ENCODE measurements at places on chromosomes 12 and 14.

DNA sequence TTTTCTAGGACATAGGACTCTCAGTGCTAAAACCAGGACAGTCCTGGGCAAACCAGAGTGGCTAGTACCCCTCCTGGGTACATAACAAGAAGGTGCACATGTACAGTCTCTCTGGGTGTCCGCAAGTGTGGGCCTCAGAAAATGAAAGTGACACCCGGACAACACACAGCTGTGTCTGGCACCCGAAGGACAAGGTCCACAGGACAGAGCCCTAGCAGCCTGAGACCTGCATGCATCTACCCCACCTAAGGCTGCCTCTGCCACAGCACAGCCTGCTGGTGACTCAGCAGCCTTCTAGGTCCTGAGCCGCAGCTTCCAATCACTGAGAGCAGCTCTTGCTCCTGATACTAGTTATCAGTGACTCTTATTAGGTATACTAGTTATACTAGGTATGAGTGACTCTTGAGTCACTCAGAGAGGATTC is 784.1 kb upstream of the TBX3 start:
- no peak for DNase-seq

GRCh38 chr14:54186821-54187763 is 209.7 kb upstream of the CDKN3 start:
- DNase-seq = no peak

- no peak for DNase-seq
Observed at GRCh38 chr12:104971306-104971705, 13.2 kb upstream of the SLC41A2 start.

- DNase-seq = no peak
Observed at GRCh38 chr12:88327276-88327675, 185.2 kb downstream of the TMTC3 start.

GRCh38 chr12:56679883-56680575 is 8.1 kb downstream of the PTGES3 start:
- DNase-seq = no peak

GRCh38 chr14:87879389-87879788 is 113.6 kb downstream of the GALC start:
- no peak for DNase-seq

DNA sequence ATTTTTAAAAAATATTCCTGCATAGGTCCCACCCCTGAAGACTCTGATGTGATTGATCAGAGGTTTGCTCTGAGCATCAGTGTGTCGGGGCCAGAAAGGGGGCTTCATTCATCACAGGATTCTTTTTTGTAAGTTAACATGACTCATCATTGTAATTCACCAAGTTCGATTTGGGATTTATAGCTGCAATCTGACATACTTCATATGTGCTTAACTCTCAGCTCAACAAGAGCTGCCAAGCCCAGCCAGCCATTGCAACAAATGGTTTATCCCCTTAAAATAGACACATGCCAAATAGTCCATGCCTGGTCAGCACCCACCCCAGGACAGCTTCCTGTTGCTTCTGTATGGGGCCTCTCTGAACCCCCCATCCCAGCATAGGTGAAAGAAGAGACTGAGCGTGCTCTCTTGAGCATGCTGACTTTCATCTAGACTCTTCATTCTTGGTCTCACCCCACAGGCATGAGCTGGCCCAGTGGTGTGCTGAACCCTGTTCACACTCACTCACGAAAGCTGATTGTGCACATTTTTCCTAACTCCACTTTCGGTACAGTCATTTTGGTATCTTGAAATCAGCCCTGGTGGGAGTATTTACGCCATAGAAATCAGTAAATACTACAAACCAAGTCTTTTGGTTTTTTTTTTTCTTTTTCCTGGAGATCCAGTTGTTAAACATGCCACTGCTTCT is 101.4 kb downstream of the STAB2 start:
- no peak for DNase-seq

DNA sequence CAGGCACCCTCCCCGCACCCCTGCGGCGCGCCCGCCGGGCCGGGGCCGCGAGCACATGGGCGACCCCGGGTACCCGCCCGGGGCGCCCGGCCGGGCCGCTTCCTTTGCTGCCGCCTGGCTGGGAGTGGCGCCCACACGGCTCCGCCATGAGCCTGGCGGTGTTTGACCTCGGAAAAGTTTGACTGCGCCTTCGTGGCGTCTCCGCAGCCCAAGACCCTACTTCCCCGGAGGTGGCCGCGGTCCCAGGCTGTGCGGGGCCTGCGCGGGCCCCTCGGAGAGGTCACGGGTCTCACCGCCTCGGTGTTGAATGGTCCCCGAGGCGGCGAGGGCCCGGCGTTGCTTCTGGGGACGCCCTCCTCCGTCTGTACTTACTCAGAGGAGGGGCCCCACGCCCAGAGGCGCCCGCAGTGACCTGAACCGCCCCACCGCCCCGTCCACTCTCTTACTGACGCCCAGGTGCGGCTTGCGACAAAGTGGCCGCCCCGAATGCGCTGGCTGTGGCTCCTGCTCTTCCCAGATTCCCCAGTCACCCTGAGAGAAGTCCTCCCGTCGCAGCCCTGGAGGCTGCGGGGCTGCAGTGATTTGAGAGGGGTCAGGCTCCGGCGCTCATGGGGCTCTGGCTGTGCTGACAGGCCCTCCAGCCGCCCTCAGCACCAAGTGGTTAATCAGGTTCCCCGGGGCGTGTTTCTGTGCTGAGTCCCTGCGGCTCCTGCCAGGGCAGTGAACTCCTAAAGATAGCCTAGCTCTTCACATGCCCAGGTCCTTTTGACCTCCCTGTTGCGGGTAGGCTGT is 5.8 kb downstream of the KMT5A start:
- DNase-seq = no peak

- DNase-seq = no peak
Observed at GRCh38 chr12:117714203-117714602, 254.6 kb downstream of the KSR2 start.
